ENCODE measurements at places on chromosomes 4 and X.

DNA sequence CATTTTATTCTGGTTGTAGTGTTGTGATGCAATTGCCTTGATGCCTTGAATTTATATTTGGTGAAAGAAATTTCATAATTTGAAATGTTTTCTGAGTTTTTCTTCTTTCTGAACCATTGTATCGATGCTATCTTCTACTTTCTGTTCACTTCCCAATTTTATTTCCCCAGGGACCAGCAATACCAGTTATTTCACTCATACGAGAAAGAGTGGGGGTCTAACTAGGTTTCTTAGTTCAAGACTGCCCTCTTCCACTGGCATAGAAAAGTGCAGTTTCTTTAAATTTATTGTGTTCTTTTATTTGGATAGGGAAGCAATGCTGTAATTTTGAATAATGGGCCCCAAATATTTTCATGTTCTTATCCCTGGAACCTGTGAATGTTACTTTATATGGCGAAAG, 544.0 kb upstream of the ADGRL3 start:
- DNase-seq: no peak

GRCh38 chr4:138672393-138672976, 343.1 kb upstream of the NOCT start:
- DNase-seq: no peak

GRCh38 chrX:154371789-154372300, 2.6 kb downstream of the FLNA start:
- no peak for DNase-seq

- DNase-seq: no peak
These were observed 5.7 kb upstream of the MPC1L start for GRCh38 chrX:40617566-40617965.

- no peak for DNase-seq
These were observed 623.1 kb upstream of the CPEB2 start for GRCh38 chr4:14379183-14379582.

GRCh38 chr4:73732759-73733431, 7.5 kb upstream of the CXCL8 start:
- no peak for DNase-seq

- DNase-seq: no peak
These were observed 11.1 kb downstream of the PACRGL start for GRCh38 chr4:20711335-20711734.

GRCh38 chr4:122701965-122702364, 30.5 kb upstream of the BBS12 start:
- DNase-seq: no peak
